ENCODE measurements at places on chromosomes 7 and 10.
A peak's percentile ranks its signal among the peaks of the same experiment; 100 is the strongest.

- DNase-seq, result no peak
These were observed 311.0 kb downstream of the ANKRD30A start for GRCh38 chr10:37436357-37436756.

GRCh38 chr10:43960981-43961380, 312.3 kb upstream of the ZNF32 start:
- DNase-seq, result no peak

- peak; percentile 22 for DNase-seq
These were observed 24.0 kb downstream of the GRM3 start for GRCh38 chr7:86667732-86668131.

DNA sequence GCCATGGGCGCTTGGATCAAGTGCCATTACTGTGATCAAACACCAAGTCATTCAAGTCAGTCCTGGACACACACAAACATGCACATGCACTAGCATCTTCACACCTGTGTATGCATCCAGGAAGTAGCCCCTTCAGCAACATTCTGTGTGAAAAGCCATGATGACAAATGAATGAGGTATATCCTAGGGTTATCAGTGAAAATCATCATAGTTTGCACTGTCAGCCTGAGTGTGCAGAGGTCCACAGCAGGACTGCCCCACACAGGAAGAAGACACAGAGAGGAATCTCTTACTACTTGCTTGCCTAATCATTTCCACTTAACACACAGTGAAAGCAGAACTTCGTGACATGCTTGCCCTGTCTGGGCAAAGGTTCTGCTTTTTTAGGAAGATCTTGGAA, 184.0 kb upstream of the ADO start:
- no peak for DNase-seq

- no peak for DNase-seq
These were observed 171.5 kb downstream of the ZMYND11 start for GRCh38 chr10:306675-307185.

GRCh38 chr7:33895025-33895804, 10.1 kb upstream of the BMPER start:
- peak; percentile 36 for DNase-seq

All from NCI-H2029 treated with DMSO at 0.1 percent for 48 hours (cell line).